Adrenal gland (tissue), 19 donors: ENCODE measurements at places on chromosomes 4 and X. TPM values are rescaled to one million over a fixed set of nuclear protein-coding genes. Genes with fewer than 3 reads are reported as not detected.

GRCh38 chr4:4714331-4714730 lies 145.1 kb upstream of the MSX1 start:
- DNase-seq = no peak

DNA sequence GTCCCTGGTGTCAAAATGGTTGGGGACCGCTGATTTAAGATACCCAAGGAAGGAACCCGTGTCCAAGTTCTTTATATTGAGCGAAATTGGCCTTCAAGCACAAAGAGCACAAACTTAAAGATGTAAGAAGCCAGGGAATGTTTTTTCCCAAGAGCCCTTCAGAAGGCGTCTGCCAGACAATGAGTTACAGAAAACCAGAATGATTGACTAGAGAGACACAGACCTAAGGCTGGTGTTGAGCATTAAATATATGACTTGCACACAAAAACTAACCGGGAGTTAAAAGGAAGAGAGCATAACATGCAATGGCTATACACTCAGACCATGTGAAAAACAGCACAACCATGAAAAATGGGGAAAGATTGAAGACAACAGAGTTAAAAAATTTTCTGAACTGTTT lies 157.5 kb upstream of the FAM9B start:
- DNase-seq = no peak

Gene DNAAF6
- total RNA-seq = not detected

Gene SLC26A1
- total RNA-seq = 0.85 TPM

DNA sequence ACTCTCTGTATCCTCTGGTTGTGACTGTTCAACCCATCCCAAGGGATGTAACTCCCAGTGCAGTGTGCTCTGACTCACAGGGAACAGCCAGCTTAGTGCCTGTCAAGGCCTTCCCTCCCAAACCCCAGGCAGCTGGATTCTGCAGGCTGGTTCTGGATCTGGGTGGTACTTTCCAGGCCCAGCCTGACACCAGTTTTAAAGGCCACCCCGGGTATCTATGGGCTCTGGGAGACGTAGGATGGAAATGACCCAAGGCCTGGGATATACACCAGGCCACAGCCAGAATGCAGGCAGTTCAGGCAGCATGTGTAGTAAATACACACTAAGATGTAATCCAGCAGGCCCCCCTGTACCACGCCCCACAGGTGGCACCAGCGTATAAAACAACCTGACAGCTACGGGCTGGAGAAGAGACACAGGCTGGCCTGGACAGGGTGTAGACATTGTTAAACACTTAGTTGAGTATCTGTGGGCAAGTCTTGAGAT lies 64.2 kb downstream of the SPINK2 start:
- peak; percentile 31 for DNase-seq

DNA sequence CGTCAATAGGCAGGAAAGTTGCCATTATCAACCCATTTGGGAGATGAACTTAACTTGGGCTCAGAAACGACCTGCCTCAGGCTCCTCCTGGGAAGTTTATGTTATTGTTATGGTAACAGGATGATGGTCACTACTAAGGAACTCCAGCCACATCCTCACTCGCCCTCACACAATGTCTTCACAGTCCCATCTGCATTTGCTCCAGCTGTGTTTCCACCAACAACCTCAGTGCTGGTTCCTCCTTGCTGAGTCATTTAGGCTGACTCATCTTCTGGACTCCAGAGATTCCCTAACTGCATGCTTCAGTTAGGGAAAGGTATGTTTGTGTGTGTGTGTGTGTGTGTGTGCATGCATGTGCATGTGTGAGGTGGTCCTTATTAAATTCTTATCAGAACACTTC lies 293.4 kb upstream of the BOD1L1 start:
- DNase-seq = peak; percentile 63

Gene ZNF157
- 0.27 TPM for total RNA-seq

GRCh38 chrX:97682991-97683840 lies 799.5 kb downstream of the RPA4 start:
- no peak for DNase-seq

DNA sequence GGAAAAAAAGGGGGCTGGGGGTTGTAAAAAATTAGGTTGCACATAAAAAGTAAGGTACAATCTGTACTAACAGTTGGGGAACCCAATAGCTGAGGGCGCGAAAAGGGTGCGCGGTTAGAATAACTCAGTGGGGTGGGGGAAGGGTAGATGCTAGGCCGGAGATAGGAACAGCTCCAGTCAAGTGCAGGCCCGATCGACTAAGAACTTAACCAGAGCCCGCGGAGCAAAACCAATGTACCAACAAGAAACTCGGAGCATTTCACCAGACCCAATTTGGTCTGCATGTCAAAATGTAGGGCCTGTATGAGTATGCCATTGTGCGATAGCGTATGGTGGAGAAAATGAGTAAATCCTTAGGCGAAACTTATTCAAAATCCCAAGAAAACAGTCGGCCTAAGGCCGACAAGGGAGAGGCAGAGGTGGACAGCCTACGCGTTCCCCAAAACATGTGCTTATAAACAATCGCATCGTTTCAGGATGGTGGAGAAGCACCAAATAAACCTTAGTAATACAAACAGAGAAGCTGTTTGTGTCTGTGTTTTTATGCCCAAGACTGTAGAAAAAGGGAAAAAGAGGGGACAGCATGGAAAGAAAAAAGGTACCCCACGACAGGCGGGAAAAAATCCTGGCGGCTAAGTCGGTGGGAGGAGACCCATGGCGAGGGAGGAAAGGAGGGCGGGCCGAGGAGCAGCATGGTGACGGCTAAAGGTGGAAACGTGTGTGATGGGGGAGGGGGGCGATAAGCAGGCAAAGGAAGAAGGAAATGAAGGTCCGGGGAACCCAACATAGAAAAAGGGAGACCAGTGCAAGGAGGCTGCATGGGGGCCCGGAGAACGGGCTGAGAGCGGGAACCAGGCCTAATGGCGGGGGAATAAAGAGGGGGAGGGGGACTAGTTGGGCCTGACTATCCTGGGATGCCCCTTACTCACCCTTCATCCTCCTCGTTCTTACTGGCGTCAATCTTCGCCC lies 990 bp downstream of the HNRNPD start:
- DNase-seq = peak; percentile 82

- DNase-seq = no peak
Measured at GRCh38 chr4:6758728-6759127, 23.8 kb upstream of the KIAA0232 start.

DNA sequence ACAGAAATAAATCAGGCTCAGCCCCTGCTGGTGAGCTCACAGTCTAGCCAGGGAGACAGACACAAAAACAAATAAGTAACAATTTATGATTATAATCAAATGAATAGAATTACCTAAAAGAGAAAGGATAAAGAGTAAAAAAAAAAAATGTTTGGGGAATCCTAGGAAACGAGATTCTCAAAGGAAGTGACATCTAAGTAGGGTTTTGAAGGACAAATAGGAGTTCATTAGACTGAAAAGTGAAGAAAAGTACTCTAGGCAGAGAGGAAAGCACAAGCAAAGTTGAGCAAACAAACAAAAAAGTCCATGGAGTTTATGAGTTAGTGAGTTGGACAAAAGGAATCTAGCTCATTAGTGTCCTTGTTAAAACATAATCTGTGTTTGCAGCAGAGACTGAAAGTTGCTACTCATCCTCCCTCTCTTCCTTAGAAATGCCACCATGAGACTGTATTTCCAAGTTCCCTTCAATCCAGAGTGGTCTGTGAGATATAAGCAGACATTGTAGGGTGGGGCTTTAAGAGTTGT lies 145.6 kb downstream of the SPATA18 start:
- no peak for DNase-seq

Gene CCKAR
- not detected for total RNA-seq

Gene RASGEF1B
- 6.6 TPM for total RNA-seq

- DNase-seq = no peak
Measured at GRCh38 chrX:53939127-53939526, 105.1 kb downstream of the PHF8 start.

DNA sequence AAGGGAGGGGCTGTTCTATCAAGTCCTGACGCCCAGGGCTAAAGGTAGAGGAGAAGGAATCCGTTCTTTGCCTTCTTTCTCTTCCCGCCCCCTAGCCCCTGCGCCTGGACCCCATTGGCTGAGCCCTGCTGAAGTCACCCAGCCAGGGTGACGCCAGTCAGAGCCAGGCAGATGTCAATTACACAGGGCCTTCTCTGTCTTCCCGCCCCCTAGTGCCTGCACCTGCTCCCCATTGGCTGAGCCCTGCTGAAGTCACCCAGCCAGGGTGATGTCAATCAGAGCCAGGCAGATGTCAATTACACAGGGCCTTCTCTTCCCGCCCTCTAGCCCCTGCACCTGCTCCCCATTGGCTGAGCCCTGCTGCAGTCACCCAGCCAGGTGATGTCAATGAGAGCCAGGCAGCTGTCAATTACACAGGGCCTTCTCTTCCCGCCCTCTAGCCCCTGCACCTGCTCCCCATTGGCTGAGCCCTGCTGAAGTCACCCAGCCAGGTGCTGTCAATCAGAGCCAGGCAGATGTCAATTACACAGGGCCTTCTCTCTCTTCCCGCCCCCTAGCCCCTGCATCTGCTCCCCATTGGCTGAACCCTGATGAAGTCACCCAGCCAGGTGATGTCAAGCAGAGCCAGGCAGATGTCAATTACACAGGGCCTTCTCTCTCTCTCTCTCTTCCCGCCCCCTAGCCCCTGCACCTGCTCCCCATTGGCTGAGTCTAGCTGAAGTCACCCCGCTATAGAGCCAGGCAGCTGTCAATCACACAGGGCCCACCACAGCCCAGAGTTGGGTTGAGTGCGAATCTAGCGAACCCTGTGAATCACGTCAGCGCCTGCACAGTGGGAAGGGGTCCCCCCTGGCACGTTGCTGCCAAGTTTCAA lies 46.4 kb downstream of the ASMT start:
- DNase-seq = peak; percentile 52

GRCh38 chr4:174686826-174687225 lies 142.2 kb downstream of the GLRA3 start:
- no peak for DNase-seq

DNA sequence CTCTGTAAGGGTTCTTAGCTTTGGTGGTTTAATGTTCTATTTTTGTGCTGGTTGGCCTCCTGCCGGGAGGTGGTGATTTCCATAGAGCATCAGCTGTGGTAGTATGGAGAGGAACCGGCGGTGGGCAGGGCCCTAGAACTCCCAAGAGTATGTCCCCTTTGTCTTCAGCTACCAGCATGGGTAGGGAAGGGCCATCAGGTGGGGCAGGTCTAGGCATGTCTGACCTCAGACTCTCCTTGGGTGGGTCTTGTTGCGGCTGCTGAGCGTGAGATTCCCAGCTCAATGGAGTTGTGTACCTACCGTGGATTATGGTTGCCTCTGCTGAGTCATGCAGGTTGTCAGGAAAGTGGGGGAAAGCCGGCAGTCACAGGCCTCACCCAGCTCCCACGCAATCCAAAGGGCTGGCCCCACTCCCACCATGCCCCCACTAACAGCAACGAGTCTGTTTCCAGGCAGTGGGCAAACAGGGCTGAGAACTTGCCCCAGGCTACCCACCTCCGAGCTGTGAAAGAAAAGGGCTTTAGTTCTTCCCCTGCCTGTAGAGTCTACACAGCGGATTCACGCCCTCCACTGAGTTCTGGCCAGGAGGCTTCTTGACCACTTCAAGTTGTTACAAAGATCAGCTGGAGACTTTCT lies 235.9 kb downstream of the RPA4 start:
- no peak for DNase-seq

GRCh38 chr4:55343887-55344286 lies 2.2 kb upstream of the SRD5A3 start:
- DNase-seq = no peak

- no peak for DNase-seq
Measured at GRCh38 chrX:112473654-112474053, 206.1 kb downstream of the LHFPL1 start.

GRCh38 chr4:179486570-179487335 lies 2044.5 kb upstream of the AGA start:
- DNase-seq = no peak
